ENCODE measurements at places on chromosomes 5 and 9.

- DNase-seq = no peak
These were observed 27.2 kb upstream of the TNFSF8 start for GRCh38 chr9:114957558-114957957.

DNA sequence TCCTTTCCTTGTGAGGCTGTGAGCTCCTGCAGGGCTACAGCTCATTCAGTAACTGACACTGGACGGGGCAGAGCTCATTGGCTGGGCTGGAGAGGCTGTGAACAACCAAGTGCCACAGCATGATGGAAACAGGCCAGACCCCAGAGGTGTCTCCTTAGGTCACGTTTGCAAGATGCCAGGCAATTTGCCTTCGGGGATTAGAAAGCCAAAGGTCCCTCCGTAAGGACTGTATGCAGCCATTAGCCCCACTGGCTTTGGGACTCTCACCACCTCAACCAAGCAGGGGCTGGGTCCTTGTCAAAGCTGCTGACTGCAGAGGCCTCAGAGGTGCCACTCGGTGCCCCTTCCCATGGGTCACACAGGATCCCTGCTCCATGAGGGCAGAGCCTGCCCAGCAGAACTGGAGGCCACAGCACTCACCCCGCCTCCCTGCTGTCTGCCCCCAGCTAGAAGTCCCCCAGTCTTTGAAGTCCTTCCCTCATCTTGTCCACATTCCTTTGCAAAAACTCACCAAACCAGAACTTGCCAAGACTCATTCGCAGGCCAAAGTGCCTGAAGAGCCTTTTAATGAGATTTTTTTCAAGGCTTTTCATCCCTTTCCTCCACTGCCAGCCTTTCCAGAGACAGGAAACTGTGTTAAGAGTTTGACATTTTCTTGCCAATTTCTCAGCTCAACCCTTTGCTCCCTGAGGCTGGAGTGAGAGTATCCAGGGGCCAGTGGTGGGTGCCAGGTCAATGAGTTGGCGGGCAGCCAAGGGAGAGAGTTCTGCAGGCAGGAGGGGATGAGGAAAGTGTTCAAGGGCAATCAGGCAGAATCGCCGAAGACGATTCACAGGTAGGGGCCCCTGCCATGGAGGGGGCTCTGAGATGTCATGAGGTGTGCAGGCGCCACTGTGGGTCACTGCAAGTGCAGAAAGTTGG is 39.7 kb upstream of the SLC25A51 start:
- peak; percentile 25 for DNase-seq

DNA sequence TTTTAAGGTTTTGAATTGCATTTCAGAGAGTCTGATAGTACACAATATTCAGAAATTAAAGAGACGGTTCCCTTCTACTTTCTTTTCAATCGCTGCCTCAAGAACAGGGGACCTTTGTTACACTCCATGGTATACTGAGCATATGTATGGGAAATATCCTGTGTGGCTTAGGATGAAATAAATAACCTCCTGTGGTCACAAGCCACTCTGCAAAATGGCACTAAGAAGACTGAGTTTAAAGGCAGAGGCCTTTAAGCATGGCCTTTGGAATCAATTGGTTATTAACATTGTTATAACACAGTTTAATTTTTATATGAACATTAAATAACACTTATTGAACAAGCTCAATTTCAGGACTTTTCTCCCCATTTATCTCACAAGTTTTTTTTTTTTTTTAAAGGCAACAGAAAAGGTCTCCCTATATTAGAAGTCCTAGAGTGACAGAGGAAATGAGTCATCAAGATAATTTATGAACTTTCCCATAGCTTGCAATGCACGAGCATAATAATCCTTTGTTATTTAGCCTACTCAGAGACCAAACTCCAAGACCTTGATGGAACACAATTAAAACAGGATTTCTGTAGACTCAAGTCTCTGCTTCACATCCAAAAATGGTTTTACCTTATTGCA is 341.9 kb downstream of the TMEM167A start:
- DNase-seq = no peak

- no peak for DNase-seq
These were observed 11.1 kb upstream of the CCIN start for GRCh38 chr9:36158122-36158521.

DNA sequence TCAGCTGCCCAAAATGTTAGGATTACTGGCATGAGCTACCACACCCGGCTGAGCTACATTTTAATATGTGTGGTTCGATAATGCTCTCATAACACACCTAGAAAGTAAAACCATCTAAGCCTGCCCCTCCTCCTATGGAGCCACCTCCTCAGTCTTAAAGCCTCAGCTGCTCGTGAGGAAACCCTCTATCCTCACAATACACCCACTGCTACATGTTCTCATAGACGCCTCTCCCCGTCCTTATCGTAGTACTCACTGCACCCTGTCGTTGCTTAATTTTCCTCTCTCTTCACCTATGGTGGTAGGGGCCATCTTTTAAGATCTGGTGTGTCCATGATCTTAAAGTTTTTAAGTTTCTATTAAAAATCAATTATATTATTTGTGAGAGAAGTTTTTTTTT is 72.9 kb downstream of the RCL1 start:
- peak; percentile 23 for DNase-seq

GRCh38 chr9:92616199-92616641 is 53.7 kb downstream of the IPPK start:
- DNase-seq = no peak

DNA sequence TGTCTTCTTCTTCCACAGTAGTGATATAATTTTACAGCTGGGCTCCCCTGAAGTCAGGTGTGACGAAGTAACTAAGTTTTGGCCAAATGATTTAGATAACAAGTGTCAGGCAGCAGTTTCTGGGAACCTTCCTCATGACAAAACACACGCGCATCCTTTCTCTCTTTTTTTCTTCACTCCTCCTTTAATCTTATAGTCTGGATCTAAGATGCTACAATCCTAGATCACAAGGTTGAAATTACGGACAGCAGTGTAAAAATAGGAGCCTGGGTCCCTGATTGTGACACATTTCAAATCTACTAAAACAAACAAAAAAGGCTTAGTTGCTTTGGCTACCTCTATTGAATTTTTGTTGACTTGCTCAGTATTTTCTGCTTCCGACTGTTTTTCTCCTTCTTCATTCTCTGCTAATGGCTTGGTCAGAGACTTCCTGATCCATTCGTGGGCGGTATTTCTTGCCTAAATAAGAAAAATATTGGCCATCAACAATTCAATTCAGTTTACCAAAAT is 36.1 kb downstream of the FAM114A2 start:
- no peak for DNase-seq

GRCh38 chr9:75866273-75866871 is 24.1 kb upstream of the PCSK5 start:
- no peak for DNase-seq

DNA sequence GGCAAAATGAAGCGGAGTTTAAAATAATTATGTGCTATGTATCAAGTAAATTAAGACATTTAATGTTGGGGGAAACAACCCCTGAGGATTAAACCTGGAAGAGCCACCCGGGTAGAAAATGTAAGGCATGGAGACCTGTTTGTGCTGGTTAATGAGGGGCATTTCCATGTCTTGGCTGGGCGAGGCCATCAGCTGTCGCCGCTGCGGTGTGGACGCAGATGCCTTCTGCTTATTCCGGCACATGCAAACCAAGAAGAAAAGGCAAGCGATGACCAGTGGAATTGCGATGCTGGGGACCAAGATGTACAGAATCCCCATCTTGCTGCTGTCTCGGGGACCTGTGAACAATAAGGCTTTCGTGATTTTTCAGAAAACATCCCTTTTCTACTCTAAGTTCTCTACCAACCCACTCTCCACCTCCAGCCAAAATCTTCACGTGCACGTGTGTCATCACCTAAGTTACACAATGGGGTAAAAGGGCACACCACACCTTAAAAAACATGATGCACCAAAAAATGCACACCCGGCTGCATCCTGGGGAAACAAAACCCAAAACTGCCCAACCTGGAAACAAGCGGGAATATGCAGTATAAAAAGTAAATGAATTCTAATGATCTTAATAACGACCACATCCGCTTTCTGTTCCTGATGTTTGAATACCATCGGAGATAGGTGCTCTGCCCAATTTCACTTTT is 223.5 kb downstream of the ROR2 start:
- DNase-seq = no peak

- no peak for DNase-seq
These were observed 978 bp downstream of the CFAP157 start for GRCh38 chr9:127707766-127708165.

GRCh38 chr9:96008502-96009222 is 133.2 kb downstream of the ERCC6L2 start:
- DNase-seq = no peak

- DNase-seq = no peak
These were observed 6.0 kb upstream of the NEK6 start for GRCh38 chr9:124251605-124252378.

DNA sequence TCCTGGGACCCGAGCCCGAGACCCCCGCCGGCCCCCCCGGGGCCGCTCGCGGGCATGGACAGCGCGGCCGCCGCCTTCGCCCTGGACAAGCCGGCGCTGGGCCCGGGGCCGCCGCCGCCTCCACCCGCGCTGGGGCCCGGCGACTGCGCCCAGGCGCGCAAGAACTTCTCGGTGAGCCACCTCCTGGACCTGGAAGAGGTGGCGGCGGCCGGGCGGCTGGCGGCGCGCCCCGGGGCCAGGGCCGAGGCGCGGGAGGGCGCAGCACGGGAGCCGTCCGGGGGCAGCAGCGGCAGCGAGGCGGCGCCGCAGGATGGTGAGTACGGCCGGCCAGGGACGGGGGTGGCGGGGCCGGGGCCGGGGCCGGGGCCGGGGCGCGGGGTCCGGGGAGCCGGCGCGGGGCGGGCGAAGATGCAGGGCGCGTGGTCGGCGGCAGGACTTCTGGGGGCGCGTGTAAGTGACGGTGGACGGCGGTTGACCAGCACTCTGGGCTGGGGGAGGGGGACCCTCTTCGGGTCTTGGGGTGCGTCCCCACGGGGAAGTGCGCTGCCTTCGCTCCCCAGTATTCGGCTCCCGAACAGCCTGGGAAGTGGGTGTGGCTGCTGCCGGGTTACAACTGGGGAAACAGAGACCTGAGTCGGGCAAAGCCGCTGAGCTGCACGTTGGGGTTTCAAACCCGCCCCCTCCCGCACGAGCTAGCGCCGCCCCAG is 520 bp downstream of the PRRX2 start:
- no peak for DNase-seq

- DNase-seq = no peak
These were observed 32.6 kb upstream of the RXRA start for GRCh38 chr9:134293611-134294152.

DNA sequence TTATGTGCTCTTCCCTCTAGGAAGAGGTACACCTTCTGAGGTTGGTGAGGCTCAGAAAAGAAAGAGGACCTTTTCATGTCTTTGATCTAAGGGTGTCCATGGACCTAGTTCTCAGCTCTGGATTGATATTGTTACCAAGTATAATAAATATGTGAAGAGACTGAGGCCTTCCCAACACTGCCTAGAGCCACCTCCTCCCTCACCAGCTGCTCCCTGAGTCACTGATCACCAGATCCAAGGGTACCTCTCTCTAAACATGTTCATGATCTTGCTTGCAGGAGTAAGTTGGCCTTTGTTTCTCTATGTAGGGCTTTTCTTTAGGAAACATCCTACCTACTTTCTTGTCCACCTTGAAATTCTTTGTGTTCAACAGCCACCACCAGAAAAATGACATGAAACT is 218.8 kb upstream of the ADRA1B start:
- DNase-seq = no peak

DNA sequence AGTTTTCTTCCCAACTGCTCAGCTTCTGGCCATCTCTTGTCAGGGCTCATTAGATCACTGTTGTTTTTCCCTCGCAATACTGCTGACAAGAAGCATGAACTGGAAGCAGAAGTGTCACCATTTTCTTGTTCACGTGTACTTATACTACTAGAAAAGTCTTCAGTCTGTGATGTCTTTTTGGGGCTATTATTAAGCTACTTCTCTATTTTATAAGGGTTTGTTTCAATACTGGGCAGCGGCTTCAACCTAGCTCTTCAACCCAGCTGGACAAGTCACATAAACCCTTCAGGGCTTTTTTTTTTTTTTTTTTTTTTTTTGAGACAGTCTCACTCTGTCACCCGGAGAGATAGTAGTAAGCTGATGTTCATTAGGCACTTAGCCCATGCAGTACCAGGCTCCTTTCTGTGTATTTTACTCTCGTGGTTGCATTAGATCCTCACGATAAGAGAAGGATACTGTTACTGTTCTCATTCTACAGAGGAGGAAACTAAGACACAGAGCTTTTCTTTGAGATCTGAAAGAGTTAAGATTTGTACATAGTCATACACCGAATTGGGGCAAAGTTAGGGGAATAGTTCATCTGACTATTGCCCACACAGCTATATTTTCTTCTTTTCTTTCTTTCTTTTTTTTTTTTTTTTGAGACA is 20.5 kb downstream of the RAPGEF1 start:
- no peak for DNase-seq

DNA sequence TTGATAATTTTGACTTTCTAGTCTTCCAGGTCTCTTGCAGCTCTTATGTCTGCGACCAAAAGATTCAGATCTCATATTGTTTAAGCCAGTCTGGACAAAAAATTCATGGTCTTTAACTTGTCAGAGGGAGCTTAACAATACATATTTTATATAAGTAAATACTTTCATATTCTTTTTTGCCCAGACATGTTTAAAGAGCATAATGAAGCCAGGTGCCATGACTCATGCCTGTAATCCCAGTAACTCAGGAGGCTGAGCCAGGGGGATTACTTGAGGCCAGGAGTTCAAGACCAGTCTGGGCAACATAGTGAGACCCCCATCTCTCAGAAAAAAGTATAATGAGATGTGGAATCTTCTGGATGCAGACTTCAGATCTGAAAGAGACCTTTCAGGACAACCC is 69.8 kb downstream of the JMY start:
- no peak for DNase-seq

DNA sequence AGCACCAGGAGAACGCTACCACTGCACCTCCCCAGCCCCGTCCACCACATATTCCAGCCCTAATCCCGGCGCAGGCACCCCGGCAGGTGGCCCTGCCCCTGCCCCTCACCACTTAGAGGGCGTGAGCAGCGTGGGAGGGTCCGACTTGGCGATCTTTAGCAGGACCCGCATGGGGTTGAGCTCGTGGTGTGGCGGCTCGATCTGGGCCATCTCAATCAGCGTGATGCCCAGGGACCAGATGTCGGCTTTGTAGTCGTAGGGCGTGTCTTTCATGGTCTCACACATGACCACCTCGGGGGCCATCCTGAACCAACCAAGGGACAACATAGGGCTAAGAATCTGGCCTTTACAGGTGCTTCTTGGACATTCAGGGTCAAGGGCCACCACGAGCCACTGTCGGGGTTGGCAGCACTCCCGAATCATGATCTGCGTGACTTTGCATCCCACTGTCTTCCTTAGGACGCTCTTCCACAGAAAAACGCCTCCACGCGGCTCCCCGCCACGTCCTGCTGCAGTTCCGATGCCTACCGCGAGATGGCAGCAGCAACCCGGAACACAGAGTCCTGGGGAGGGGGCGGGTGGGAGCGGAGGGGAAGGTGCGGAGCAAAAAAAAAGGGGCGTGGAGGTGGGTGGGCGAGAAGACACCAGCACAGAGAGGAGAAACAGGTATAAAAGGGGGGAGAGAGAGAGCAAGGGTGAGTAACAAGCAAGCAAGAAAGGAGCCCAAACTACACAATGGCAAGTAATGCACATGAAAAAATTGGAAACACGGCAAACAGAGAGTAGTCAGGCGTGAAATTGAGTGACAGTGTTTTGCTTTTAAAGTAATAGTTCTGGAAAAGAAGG is 81.3 kb downstream of the STK10 start:
- peak; percentile 23 for DNase-seq

- no peak for DNase-seq
These were observed 83.3 kb downstream of the EGFLAM start for GRCh38 chr5:38341641-38342040.

GRCh38 chr5:83368319-83368718 is 103.2 kb upstream of the VCAN start:
- no peak for DNase-seq
